ENCODE measurements at places on chromosomes 5 and 9. TPM values are rescaled to one million over a fixed set of nuclear protein-coding genes. Genes with fewer than 3 reads are reported as not detected.

DNA sequence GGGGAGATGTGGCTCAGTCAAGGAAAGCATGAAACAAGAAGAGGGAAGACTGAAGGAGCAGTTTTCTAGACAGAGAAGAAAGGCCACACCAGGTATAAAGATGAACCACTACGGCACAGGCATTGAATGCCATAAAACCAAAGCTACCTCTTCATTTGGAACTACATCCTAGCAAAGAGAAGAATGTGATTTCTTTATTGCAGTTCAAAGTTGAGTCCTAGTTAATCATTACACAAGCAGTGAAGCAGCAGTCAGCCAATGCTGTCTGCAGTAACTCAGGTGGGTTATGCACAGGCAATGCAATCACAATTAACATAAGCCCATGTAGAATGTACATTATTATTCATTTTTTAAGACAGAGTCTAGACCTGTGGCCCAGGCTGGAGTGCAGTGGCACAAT lies 21.7 kb upstream of the PCAT7 start:
- DNase-seq = no peak

The CARD6 gene
- 2.8 TPM for polyA plus RNA-seq

GRCh38 chr9:79798450-79798849 lies 226.7 kb downstream of the TLE4 start:
- DNase-seq = no peak

DNA sequence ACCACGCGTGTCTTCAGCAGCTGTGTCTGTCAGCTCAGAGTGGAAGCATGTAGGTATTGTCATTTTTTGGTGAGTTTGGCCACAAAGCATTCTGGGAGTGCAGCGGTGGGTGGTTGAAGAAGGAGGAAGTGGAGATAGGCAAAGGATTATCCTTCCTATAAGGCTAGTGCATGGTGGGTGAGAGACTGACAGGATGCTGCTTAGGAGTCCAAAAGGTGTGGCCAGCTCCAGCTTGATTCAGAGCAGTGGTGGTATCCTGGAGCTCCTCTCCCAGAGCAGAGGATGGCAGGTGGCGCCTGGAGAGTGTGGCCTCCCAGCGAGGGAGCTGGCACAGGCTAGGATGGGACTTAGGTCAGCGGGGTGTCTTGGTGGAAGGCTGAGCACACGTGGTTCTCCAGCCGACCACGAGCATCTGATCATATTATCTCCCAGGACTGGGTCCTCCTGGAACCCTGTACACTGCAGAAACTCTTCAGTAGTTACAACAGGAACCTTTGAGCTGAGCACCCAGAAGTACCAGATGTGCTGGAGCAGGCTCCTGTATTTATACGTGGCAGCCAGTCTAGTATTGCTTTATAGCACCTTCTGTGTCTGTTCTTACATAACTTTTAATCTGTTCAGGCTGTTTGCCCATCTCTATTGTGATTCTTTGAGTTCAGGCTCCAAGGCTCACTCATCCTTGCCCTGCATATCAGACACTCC lies 29.6 kb downstream of the MAML1 start:
- DNase-seq = no peak

DNA sequence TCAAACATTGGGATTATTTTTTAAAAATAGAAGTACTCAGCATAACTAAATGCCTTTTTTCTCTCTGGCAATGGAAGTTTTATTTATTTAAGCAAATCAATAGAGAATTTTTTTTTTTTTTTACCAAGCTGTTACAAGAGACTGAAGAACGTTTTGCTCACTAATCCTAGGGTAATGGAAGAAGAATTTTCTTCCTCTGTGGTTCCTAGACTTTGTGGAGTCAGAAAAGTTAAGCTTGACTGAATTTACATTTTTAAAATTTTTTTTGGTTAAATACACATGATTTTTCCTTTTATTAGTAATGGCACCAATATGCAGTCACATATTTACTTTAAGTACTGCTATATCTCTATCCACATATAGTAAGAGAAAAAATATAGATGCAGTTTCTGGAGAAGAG lies 189.8 kb downstream of the PCSK1 start:
- DNase-seq = no peak

GRCh38 chr9:135879619-135880018 lies 27.7 kb downstream of the CAMSAP1 start:
- DNase-seq = no peak

The NDUFS6 gene
- polyA plus RNA-seq = 59.7 TPM

DNA sequence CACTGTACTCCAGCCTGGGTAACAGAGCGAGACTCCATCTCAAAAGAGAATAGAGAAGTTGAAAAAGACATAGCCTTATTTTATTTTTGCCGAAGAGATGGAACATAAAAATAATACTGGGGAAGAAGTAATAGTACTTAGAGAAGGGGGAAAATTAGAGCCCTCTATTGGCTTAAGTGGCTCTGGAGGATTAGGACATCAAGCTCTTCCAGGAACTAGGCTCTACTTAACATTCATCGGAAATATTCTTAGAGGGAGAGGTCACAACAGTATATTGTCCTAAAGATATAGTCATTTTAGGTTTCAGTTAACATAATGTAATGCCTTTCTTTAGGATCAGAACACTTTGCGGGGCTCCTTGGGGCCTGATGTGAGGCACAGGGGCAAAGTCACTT lies 86.0 kb upstream of the PLPP1 start:
- no peak for DNase-seq

DNA sequence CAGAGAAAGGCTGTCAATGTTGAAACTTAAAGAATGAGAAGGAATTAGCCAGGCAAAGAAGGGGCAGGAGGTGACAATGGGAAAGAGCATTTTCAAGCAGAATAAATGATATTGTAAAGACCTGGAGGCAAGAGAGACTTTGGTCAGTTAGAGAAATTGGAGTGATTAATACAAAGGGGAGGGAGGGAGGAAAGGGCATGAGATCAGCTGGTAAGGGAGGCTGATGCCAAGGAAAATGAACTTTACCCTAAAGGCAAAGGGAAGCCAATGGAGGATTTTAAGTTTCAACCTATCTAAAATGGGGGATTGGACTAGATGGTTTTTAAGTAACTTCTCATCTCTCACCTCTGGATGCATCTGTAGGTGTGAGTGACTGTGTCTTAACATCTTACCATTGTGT lies 23.3 kb downstream of the C5 start:
- no peak for DNase-seq

The SAXO1 gene
- 0.46 TPM for polyA plus RNA-seq
